SK-MEL-5 (cell line): ENCODE measurements at places on chromosomes 12 and 14.
A peak's percentile ranks its signal among the peaks of the same experiment; 100 is the strongest.

- DNase-seq, result peak; percentile 57
These were observed 321.1 kb downstream of the NOVA1 start for GRCh38 chr14:26276757-26277156.

DNA sequence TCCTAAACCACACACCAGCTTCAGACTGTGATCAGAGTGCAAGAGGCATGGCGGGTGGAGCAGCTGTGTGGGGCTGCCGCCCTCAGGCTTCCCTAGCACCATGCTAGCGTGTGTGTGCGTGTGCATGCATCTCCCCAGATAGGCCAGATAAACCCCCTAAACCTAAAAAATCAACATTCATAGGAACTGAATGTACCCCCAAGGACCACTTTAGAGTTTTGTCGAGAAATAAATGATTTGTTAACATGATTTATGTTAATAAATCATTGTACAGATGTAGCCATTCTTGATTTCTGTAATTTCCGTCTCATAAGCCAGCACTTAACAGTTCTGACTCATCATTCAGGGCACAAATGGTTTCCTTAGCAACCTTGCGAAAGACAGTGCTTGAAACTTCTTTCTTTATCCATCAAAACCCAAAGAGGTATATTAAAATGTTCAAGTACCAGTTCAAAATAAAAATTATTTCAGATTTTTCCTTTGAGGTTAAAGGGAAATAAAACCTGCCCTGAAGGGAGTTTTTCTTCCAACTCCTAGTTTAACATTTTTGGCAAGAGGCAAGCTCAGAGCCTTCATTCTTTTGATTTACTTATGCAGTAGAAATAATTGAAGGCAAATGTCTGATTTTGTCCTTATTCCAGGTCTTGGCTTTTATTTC lies 206.2 kb upstream of the RGS6 start:
- DNase-seq, result no peak

DNA sequence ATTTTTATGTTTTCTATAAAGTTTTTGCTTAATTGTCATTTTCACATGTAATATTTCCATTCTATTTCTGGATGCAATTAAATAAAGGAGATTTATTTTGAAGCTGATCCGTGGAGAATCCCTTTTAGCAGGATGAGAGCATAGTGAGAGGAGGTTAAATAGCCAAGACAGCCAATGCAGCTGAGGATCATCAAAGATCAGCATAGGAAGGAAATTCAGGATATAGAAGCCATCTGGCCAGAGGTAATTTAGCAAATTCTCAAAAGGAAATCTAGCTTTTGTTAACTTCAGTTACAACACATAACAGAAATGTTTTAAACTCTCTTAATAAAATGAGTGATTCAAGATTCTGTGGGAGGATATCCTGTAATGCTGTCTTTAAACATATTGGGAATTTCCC lies 122.8 kb upstream of the PDE3A start:
- no peak for DNase-seq

GRCh38 chr12:17206553-17206952 lies 600.6 kb upstream of the LMO3 start:
- no peak for DNase-seq

GRCh38 chr12:76341436-76342030 lies 6.7 kb downstream of the BBS10 start:
- no peak for DNase-seq

GRCh38 chr12:42490261-42490842 lies 99.2 kb downstream of the PRICKLE1 start:
- no peak for DNase-seq

DNA sequence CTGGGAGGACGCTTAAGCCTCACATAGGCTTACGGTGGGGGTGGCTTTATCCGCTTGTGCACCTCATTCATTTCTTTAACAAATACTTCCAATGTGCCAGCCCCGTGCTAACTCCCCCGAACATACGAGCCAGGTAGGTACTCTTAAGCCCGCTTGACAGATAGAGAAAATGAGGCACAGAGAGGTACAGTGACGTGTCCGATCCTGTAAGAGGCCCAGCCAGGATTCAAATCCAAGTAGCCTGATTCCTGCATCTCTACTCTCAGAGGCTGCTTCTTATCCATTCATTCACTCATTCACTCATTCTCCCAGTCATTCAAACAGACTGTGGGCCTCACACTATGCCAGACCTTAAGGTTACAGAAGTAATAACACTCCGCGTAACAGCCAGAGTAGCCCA lies 477 bp downstream of the OAS3 start:
- no peak for DNase-seq

DNA sequence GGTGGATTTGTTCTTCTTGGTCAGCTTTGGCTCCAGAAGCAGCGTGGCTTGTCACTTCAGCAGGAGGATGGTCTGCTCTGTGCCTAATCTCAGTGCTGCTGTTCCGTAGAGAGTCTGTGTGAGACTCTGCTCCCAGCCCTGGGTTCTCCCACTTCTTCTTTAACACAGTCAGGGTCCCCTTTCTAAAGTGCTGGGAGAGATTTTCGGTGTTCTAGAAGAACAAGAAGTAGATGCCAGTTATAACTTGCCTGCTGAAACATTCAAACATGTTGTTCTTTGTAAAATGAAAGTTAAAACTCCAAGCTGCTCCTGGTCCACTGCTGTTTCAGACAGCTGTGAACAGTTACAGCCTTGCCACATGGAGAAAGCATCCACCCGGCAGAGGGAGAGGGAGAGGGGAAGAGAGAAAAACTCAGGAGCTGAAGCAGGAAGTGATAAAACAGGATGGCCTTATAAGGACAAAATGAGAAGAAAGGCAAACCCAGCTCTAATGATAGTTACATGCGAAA lies 55.2 kb upstream of the CERS5 start:
- DNase-seq, result peak; percentile 86

- peak; percentile 46 for DNase-seq
These were observed 33.9 kb downstream of the SLC35F4 start for GRCh38 chr14:57831981-57832380.

GRCh38 chr14:50001999-50002925 lies 109.4 kb downstream of the ARF6 start:
- peak; percentile 97 for DNase-seq

DNA sequence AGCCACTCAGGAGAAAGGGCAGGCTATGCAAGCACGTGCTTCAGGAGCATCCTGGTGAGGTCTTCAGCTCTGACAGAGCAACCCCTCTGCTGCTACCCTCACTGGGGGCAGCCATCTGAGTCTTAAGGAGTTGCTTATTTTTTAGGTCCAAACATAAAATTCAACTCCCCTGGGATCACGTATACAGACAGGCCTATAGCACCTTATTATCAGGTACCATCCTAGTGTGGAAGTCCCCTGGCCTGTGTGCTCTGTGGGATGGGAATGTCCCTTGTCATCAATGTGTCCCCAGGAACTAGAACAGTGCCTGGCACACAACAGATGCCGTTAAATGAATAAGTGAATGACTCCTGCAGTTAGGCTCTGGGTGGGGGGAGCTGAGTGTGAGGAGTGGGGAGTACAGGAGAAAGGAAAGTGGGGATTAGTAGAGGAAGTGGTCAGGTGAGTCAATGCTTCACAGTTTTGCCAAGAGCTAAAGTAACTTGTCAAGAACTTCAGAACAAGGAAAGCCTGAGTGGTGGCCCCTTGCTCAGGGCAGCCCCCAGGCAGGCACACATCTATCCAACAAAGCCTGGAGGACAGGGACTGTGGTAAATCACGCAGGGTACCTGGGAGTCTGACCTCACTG lies 33.5 kb downstream of the DAD1 start:
- no peak for DNase-seq

DNA sequence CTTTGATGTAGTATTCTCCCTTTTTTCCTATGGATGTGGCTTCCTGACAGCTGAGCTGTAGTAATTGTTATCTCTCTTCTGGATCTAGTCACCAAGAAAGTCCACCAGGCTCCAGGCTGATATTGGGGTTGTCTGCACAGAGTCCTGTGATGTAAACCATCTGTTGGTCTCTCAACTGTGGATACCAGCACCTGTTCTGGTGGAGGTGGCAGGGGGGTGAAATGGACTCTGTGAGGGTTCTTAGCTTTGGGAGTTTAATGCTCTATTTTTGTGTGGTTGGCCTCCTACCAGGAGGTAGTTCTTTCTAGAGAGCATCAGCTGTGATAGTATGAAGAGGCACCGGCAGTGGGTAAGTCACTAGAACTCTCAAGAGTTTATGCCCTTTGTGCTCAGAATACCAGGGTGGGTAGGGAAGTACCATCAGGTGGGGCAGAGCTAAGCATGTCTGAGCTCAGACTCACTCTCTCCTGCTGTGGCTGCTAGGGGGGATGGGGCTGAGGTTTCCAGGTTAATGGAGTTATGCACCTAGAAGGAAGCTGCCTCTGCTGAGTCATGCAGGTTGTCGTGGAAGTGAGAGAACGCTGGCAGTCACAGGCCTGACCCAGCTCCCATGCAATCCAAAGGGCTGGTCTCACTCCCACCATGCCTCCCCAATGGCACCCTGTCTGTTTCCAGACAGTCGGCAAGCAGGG lies 3.0 kb upstream of the TAS2R14 start:
- DNase-seq, result no peak

- no peak for DNase-seq
These were observed 314.5 kb upstream of the GARIN6 start for GRCh38 chr12:99332936-99333591.

DNA sequence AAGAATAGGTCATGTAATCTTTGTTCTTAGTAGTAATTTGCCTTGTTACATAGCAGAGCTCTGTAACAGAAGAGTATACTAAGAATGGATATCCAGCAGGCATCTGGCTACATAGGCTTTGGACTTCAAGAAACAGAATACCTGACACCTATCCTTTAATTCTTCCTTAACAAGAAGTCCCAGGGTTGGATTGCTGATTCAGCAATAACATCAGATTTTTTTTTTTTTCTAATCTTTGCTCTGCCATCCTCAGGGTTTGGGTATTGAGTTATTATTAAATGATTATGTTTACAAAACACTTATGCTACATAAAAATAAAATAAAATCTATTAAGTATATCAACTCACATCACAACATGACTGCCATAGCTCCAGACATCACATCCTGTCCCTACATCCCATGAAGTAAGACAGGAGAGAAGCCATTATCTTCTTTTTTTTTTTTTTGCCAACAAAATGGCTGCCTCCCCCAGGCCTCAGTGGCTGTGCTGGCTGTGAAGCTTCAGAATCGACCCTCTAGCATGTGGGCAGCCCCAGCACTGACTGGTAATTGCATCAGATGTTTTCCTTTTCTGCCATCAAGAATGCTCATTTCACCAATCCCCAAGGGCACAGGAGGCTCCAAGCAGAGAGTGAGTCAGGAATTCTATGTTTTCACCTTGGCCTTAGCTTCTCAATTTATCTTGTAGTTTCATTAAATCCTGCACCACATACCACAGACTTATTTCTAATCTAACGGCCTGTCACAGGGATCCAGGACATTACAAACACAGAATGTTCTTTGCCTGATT lies 186.2 kb downstream of the DICER1 start:
- DNase-seq, result no peak

- no peak for DNase-seq
These were observed 28.0 kb upstream of the GXYLT1 start for GRCh38 chr12:42172441-42173210.

DNA sequence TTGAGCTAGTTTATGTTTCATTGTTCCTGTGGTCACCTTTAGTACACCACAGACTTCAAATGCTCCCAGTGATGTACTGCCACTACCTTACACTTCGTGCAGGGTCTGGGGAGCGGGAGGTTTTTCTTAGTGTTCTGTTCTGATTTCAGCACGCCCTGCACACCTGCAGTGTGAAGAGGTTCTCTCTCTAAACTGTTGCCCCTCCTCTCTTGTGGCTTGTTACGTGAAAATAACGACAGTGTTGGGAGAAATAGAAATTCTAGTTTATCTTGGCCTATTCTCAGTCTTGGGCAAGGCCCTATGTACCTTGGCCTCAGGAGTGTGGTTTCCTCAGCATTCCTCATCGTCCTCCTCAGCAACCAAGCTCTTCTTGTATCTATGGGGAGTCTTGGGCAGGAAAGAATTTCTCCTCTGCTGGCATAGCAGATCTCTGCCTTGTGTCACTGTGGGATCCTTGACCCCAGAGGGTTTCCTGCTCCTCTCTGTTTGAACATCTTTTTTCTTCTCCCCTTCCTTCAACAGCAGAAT lies 48.6 kb downstream of the EIF2S3B start:
- DNase-seq, result no peak

GRCh38 chr12:20099395-20100183 lies 268.7 kb upstream of the PDE3A start:
- no peak for DNase-seq

DNA sequence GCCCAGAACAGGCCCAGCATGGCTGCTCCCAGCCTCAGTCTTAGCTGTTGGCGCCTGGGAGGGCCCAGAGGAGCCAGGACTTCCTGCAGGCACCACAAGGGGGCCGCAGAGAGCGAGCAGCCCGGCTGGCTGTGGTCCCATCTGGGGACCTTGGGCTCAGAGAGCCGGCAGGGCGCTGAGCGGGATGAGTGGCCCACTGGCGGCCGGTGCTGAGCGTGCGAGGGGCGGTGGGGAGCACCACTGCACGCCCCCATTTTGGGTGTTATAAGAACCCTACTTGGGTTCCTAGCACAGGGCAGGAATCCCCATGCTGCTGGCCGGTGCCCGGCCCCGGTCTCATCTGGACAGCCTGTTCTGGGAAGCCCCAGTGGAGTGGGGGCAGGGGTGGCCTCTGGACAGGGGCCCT lies 25.9 kb upstream of the CRIP2 start:
- peak; percentile 65 for DNase-seq
